ENCODE measurements at places on chromosomes 4 and X.

- no peak for DNase-seq
These were observed 88.0 kb downstream of the IRF2 start for GRCh38 chr4:184386271-184386781.

DNA sequence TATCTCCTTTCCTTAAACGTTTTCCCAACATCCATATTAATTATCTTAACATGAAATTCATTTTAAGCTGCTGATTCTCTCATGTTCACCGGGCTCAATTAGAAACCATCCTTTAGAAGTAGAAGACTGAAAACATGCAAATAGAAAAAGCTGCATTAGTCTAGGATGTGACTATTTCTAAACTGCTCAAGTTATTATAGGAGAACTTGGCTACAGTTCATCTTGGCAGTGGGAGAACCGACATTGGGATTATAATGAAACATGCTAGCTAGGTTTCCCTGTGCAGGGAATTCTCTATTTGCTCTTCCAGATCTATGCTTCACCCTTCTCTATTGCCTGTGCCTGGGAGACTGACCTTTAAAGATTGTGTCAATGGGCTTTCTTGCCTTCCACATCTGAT lies 151.0 kb upstream of the PPARGC1A start:
- no peak for DNase-seq

- no peak for DNase-seq
These were observed 590 bp upstream of the CCDC110 start for GRCh38 chr4:185472103-185472542.

GRCh38 chr4:42596918-42597317 lies 60.0 kb downstream of the ATP8A1 start:
- no peak for DNase-seq

- DNase-seq: no peak
These were observed 243.2 kb upstream of the BMP3 start for GRCh38 chr4:80787306-80787705.

DNA sequence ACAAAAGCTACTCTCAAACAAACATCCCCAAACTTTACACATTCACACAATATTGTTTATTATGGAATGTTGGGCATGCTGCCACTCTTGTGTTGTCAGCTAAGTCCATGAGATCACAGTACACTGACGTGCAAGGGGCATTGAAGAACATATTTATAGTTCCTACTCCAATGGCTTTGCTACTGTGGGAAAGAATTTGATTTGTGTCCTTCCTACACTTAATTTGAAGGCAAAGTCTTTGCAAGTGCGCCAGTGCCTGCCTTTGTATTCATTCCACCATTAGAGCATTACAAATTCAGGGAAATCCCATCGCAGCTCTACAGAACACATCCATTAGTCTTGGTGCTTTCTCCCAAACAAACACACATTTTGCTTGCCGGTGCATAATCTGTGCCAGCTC lies 45.4 kb upstream of the FTHL17 start:
- DNase-seq: no peak

DNA sequence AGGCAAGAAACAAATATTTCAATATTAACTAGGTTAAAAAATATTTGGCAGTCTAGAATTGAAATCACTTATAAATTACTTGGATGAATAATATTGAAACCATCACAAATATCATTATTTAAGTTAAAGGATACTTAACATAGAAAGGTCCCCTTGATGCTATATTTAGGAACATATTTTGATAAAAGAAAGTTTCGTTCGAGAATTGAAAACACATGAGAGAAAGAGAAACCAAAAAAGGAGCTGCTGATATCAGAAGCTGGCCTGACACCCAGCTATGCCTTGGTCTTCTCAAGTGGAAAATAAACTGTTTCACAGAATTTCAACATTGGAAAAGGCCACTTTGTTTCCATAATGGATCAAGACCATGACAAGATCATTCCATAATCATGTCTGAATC lies 762.4 kb downstream of the DMD start:
- no peak for DNase-seq

Data from stimulated activated CD8-positive, alpha-beta memory T cell treated with anti-CD3 and anti-CD28 coated beads, Interleukin-4, amount 100 ng/mL, for 1 hour (primary cell).